A549 treated with Mapracorat at 1 μM for 4 hours (cell line): ENCODE measurements at places on chromosomes 1 and 21. TPM values are rescaled to one million over a fixed set of nuclear protein-coding genes. Genes with fewer than 3 reads are reported as not detected.

TSPEAR gene
- not detected in 5 replicates for total RNA-seq

C1orf198 gene
- 17.0 to 19.6 TPM (median 19.2 TPM) in 5 replicates for total RNA-seq

LEFTY1 gene
- 0.43 to 1.4 TPM (median 1.1 TPM) in 5 replicates for total RNA-seq

TRNP1 gene
- 182 to 277 TPM (median 266 TPM) in 5 replicates for total RNA-seq

KIAA0040 gene
- 0.64 to 1.1 TPM (median 0.78 TPM) in 5 replicates for total RNA-seq

ADAR gene
- 65.4 to 75.7 TPM (median 73.5 TPM) in 5 replicates for total RNA-seq

SLC35F3 gene
- total RNA-seq = 3.6 to 5.2 TPM (median 4.9 TPM) in 5 replicates

RNU1-1 gene
- not detected in 5 replicates for total RNA-seq

KRTAP26-1 gene
- total RNA-seq = not detected in 5 replicates

TTC39A gene
- 1.5 to 2.7 TPM (median 2.2 TPM) in 5 replicates for total RNA-seq

VCAM1 gene
- total RNA-seq = 0.04 to 0.09 TPM (median 0.08 TPM) in 4 of 5 replicates, not detected in the other

LRRC8C gene
- 9.2 to 11.9 TPM (median 11.6 TPM) in 5 replicates for total RNA-seq

GFI1 gene
- 0.10 to 0.67 TPM (median 0.23 TPM) in 5 replicates for total RNA-seq

LPAR3 gene
- total RNA-seq = 0.16 to 0.33 TPM (median 0.25 TPM) in 5 replicates

NTRK1 gene
- 0.08 to 0.18 TPM (median 0.13 TPM) in 3 of 5 replicates, not detected in the others for total RNA-seq

TLR5 gene
- 0.13 to 0.31 TPM (median 0.19 TPM) in 5 replicates for total RNA-seq

GPR61 gene
- not detected in 5 replicates for total RNA-seq

OR2T33 gene
- not detected in 5 replicates for total RNA-seq

CATSPERE gene
- total RNA-seq = 0.06 to 0.08 TPM (median 0.07 TPM) in 3 of 5 replicates, not detected in the others

C1orf185 gene
- not detected in 5 replicates for total RNA-seq

PRAMEF10 gene
- total RNA-seq = not detected in 5 replicates

LEMD1 gene
- not detected in 5 replicates for total RNA-seq

TSNAX gene
- total RNA-seq = 29.8 to 44.1 TPM (median 38.9 TPM) in 5 replicates

COL9A2 gene
- 0.11 to 0.56 TPM (median 0.29 TPM) in 5 replicates for total RNA-seq

GPR52 gene
- not detected in 5 replicates for total RNA-seq

C1orf167 gene
- not detected in 5 replicates for total RNA-seq

ATF3 gene
- total RNA-seq = 29.1 to 47.5 TPM (median 34.0 TPM) in 5 replicates

SPRR2B gene
- not detected in 5 replicates for total RNA-seq

TFF3 gene
- not detected in 5 replicates for total RNA-seq

PAQR6 gene
- 3.3 to 5.1 TPM (median 4.0 TPM) in 5 replicates for total RNA-seq

DCDC2B gene
- total RNA-seq = not detected in 5 replicates

MMEL1 gene
- not detected in 5 replicates for total RNA-seq

FAM72D gene
- 4.9 to 6.9 TPM (median 5.6 TPM) in 5 replicates for total RNA-seq

SRSF10 gene
- total RNA-seq = 84.9 to 96.1 TPM (median 92.9 TPM) in 5 replicates
